ENCODE measurements at places on chromosomes 4 and X.

DNA sequence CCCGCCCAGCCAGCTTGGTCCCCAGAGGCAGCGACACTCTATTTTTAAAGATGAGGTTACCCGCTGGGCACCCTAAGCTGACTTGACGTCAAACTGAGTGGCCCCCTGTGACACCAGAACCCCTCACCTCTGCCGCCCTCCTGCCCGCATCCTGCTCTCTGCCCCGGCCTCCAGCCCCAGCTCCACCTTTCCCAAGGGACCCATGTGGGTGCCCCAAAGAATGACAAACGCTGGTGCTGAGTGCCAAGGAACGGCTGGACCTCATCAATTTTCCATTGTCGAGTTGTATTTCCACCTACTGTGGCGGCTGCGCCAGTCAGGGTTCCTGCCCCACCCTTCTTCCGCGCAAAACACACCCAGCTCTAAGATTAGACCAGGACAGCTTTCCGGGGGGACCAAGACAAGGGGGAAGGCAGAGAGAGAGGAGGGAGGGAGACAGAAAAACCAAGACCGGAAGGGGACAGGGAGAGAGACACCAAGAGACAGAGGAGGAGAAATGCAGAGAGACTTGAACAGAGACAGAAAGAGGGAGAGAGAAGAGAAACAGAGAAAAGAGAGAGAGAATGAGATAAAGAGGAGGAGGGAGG is 2.0 kb downstream of the PRKX start:
- DNase-seq, result no peak

- DNase-seq, result no peak
Measured at GRCh38 chrX:5998901-5999300, 229.8 kb downstream of the NLGN4X start.

DNA sequence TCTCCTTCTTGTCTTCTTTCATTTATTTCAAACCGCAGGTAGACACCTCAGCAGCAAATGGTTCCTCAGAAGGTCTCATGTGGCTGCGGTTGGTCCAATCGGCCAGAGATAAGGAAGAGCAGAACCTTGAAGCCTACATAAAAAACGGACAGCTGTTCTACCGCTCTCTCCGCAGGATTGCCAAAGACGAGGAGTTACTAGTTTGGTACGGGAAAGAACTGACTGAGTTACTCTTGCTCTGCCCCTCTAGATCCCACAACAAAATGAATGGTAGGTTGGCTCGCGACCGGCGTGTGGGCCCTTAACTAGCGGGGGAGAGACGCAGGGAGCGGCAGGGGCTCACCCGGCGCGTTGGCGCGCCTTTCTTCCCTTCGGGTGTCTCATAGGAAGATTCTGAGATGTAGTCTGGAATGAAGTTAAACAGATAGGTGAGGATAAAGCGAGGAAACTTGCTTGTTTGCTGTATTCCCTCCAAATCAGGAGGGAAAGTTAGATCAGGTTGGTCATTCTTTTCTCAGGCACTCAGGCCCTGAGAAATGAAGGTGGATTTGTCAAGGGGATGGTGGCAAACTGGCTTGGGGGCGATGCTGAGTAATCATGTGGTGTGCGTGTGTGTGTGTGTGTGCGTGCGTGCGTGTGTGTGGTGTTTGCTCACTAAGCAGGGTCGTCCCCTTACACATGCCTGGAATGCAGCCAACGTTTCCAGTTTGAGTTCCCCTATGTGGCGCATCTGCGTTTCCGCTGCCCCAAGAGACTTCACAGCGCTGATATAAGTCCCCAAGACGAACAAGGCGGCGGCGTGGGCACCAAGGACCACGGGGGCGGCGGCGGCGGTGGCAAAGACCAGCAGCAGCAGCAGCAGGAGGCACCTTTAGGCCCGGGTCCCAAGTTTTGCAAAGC is 4.2 kb downstream of the PRDM8 start:
- no peak for DNase-seq

- no peak for DNase-seq
Measured at GRCh38 chr4:71487344-71487920, 148.6 kb downstream of the SLC4A4 start.

DNA sequence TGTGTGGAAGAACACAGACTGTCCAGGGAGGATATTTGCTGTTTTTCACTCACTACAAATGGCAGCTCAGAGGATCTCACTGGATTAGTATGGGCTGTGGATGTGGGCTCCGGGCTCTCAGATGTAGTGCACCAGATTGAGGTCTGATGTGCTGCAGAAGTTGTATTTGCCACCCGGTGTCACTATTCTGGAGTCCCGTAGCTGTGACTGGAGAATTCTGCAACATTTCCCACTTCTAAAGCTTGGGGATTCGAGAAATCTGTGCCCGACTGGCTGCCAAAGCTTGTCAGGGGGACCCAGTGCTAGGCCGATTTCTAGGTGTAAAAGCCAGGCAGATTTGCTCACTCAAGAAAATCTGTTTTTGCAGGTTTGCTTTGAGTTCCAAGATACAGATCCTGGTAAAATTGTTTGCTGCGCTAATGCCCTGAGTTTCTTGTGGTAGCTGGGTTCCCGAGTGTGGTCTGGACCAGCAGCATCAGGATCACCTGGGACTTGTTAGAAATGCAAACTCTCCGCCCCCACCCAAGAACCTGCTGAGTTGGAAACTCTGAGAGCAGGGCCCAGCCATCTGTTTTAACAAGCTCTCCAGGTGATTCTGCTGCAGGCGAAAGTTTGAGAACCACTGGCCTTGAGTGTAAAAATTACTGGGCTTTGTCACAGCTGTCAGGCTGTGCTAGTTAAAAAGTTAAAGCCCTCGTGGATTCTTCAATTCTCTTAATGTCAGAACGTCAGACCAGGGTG is 18.1 kb downstream of the KIT start:
- DNase-seq, result no peak

- no peak for DNase-seq
Measured at GRCh38 chr4:103499094-103499493, 220.7 kb downstream of the TACR3 start.

DNA sequence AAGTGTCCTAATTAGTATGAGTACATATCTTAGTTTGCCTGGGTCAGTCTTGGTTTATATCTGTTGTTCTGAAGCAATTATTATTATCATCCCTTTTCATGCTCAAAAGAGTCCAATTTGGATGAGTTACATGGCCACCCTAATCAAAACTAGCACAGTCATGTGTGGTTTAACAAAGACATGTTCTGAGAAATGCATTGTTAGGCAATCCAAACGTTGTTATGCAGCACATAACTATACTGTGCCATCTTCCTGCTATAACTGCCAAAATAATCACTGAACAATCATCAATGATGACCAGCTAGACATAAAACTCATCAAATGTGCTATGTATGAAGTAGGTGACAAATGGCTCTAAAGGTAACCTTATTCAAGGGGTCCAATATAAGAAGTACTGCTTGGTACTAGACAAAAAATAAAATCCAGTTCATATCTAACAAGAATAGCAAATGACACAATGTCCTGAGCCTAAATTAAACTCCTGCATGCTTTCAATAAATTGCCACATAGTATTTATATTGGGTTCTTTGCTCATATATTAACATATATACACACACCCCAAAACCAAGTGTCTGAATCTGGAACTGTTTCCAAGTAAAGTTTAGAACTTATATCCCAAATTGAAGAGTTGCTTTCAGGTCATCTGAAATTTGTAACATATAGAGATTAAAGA is 41.9 kb downstream of the CNOT6L start:
- DNase-seq, result no peak

- DNase-seq, result no peak
Measured at GRCh38 chr4:105274090-105274489, 127.4 kb downstream of the TET2 start.

- DNase-seq, result no peak
Measured at GRCh38 chr4:123244137-123244536, 152.5 kb upstream of the SPRY1 start.

- no peak for DNase-seq
Measured at GRCh38 chrX:150854856-150855255, 43.6 kb downstream of the CD99L2 start.

DNA sequence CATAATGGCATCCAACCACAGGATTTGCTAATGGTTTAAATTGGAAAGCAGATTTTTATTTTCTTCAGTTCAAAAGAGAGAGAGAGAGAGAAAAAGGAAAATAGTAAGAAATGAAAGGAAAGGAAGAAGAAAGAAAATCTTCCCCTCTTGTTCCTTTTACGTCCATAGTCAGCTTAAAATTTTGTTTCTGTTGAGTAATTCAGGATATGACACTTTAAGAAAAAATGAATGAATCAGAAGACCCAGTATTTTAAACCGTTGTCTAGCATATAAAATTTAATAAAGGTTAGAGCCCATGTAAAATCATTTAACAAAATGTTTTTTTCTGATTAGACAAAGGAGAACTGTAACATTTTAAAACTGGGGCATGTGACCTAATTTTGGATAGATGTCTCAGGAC is 391.8 kb upstream of the EPHA5 start:
- DNase-seq, result no peak

GRCh38 chrX:11465648-11466411 is 172.6 kb downstream of the AMELX start:
- DNase-seq, result no peak

DNA sequence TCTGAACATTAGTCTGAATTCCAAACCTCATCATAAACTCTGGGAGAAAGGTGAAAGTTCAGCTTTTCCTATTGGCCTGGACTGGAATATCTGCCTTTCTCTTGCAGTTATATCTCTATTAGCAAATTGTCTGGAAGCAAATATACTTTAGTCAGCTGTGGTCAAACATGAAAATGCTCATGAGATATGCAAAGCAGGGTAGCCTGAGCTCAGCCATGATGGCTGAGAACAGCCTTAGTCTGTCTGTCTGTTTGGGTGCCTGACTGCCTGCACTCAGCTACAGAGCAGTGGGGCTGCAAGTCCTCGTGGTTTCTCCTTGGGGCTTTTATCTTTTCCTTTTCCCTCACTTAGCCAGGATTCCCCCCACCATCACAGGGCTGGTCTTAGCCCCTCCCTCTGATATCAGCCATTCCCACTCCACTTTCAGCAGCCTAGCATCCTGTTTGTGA is 19.5 kb upstream of the PGRMC2 start:
- no peak for DNase-seq

DNA sequence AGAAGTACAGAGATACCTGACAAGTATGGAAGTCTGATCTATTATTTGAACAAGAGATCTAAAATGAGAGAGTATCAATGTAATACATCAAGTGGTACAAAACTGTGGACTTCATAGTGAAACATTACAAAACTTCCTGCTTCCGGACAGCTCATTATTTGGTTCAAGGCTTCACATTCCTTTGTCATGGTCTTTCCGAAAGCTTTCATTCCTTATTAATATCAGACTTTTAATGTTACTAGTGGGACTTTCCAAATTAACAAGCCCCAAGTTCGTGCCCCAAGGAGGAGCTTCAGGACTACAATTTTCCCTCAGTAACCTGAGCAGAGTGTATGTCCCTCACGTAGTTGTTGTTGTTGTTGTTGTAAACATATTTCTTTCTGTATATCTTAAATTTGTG is 1.2 kb downstream of the CHIC2 start:
- DNase-seq, result peak; percentile 47

DNA sequence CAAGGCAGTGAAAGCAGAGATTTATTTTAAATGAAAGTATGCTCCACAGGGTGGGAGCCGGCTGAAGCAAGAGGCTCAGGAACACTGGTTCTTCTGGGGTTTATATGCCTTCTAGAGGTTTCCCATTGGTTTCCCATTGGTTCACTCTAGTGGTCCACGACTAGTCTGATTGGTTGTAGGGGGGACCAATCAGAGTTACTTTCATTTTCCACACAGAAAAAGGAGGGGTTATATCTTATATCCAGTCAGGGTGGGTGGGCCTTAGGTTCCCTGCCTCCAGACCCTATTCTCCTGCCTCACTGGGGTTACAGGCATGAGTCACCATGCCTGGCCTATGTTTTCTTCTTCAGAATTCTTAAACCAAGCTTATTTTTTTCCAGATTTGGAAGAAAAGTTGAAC is 101.6 kb downstream of the KLHL8 start:
- no peak for DNase-seq

DNA sequence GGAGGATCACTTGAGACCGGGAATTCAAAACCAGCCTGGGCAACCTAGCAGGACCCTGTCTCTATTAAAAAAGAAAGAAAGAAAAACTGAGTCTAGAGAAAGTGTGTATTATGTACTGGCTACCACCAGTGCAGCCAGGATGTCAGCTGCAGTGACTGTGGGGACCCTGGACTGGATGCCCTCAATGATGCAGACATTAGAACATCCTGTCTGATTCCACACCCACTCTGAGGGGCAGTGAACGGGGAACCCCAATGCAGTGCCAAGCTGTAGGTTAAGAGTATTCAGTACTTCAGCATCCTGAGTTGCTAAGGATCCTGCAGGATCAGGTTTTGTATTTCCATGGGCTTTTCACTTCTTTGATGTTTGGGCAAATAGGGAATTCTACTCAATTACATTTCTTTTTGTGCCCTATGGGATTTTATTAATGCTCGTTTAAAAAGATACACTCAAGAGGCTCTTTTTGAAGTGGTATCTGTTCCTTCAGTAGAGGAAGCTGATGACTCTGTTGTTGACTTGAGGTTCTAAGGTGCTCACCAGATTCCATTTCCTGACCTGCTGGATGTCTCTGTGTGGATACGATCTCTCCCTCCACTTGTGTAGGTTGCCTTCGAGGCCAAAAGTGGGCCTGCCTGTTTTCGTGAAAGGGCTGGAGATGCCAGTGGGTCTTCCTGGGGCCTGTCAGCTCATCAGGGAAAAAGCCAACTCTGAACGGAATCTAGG is 85.9 kb upstream of the CLCN4 start:
- DNase-seq, result no peak

- no peak for DNase-seq
Measured at GRCh38 chrX:12113321-12113720, 25.0 kb upstream of the FRMPD4 start.

DNA sequence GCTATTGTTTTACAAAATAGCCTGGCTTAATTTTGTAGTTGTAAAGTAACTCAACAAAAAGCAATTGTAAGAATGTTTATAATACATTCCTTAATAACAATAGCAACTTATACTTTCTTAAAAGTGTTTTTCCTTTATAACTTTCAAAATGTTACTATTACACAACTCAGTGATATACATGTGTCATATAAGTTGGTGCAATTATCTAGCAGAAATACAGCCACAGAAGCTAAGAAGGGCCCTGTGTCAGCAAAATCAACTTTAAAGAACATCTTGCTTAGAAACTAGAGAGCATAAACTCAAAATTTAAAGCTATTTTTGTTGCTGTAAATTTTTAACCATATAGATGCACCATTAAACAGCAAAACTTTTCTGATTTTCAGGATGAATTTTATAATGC is 41.4 kb upstream of the MAB21L2 start:
- DNase-seq, result no peak

GRCh38 chr4:120773641-120774040 is 148.9 kb downstream of the PRDM5 start:
- no peak for DNase-seq
